ENCODE measurements at places on chromosomes 6 and 20.

GRCh38 chr20:48384147-48384818, 443.5 kb downstream of the PREX1 start:
- DNase-seq, result no peak

- DNase-seq, result peak; percentile 80
Observed at GRCh38 chr6:32883789-32884188, 29.8 kb downstream of the PSMB9 start.

DNA sequence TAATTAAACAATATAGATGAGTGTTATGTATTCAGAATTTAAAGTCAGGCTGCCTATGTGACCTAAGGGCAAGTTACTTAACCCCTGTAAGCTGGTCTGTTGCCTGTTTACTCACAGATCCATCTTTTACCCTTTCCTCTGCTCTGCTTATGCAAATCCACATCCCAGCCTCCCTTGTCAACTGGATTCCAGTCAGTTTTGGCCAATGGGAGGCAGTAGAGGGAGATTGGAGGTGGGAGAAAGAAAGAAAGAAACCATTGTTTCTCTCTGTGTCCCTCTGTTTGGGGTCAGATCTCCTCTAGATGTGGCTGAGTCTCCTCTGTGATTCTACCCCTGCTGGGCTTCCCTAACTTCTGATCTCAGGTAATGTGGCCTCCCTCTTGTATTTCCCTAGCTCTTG, 266.8 kb upstream of the PLN start:
- DNase-seq, result no peak

DNA sequence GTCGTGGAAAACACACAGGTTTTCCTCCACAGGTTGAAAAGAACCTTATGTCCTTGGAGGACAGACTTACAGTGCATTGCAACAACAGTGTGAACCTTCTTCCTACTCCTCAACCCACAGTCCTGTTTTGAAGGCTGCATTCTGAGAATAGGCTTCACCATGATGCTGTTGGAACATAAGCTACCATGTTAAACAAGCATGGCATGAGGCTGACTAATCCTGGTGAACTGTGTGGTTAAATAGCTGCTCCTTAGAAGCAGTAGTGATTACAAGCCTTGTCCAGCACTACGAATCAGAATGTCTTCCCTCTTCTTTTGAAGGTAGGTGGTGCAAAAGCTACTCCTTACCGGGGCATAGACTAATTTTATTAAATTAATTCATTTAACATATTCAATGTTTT, 368.5 kb upstream of the EPHA7 start:
- peak; percentile 30 for DNase-seq

GRCh38 chr6:148535976-148536375, 193.3 kb downstream of the SASH1 start:
- peak; percentile 71 for DNase-seq

- DNase-seq, result peak; percentile 84
Observed at GRCh38 chr20:50460608-50461267, 49.4 kb upstream of the PTPN1 start.

DNA sequence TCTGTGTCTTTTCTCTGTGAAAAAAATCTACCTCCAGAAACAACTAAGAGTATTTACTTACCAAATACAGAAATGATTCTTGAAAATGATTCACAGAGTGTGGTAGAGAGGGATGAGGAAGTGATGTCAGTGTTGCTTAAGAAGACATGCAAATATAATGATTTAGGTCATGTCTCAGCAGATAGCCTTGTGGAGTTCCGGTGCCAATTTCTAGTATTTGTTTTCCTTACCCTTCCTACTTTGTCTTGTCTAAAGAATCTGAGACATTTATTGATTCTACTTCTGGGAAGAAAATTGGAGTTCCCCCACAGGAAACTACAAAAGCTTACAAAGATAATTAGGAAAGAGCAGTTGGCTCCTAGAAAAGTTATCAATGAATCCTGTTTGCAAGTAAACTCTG, 68.8 kb downstream of the GJA1 start:
- peak; percentile 86 for DNase-seq
